ENCODE measurements at places on chromosomes 13 and 19. TPM values are rescaled to one million over a fixed set of nuclear protein-coding genes. Genes with fewer than 3 reads are reported as not detected.
A peak's percentile ranks its signal among the peaks of the same experiment; 100 is the strongest.

TNFRSF19 gene
- total RNA-seq = 0.31 TPM

- DNase-seq = peak; percentile 90
Measured at GRCh38 chr19:43534816-43535761, 2.1 kb downstream of the ZNF575 start.

DNA sequence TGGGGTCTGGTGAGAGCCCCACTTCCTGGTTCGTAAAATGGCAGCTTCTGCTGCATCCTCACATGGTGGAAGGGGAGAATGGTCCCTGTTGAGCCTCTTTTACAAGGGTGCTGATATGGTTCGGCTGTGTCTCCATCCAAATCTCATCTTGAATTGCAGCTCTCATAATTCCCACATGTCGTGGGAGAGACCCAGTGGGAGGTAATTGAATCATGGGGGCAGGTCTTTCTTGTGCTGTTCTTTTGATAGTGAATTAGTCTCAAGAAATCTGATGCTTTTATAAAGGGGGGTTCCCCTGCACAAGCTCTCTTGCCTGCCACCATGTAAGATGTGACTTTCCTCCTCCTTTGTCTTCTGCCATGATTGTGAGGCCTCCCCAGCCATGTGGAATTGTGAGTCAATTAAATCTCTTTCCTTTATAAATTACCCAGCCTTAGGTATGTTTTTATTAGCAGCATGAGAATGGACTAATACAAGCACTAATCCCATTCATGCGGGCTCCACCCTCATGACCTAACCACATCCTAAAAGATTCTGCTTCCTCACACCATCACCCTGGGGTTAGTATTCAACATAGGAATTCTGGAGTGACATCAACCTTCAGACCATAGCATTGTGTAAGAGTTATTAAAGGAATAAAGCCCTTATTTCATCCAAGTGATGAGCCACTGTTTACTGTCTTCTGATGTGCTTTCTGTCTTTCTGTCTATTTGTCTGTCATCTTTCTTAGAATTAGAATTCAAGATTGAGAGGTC lies 159.0 kb upstream of the IRS2 start:
- no peak for DNase-seq

CLDND2 gene
- 0.89 TPM for total RNA-seq

QPCTL gene
- 26.2 TPM for total RNA-seq

GRCh38 chr13:50236898-50237318 lies 221.7 kb downstream of the KCNRG start:
- no peak for DNase-seq
